ENCODE measurements at places on chromosomes 4 and X.

DNA sequence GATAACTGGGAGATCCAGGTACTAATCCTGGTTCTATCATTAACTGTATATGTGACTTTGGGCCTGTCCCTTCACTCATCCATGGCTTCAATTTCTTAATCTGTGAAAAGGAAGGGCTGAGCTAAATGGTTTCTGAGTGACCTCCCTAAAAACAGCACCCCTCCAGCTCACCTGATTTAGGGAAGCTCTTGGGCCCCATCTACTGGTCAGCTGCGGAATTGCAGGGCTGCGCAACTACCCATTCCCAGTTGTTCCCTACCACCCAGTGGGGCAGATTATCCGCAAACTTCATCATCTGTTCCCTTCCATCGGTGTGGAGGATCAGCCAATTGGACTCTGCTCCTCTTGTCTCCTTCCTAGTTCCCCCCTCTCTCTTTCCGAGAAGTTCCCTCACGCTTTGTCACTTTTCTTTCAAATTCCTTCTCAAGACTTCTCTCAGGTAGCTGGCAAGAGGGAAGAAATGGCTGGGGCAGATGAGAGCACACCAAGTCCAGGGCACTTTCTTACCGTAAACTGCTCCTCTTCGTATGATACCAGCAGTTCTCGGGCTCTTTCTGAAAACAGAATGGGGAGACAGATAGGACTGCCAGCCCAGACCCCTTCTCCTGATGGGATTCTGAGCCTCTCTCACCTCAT is 5.8 kb downstream of the LAS1L start:
- peak; percentile 14 for DNase-seq

GRCh38 chr4:158172261-158173258 is at the start of gene GASK1B:
Gene GASK1B, minus strand, starts transcription at chr4:158173025. Its CDS starts 1,650 bp downstream, at chr4:158171375.
- peak; percentile 26 for DNase-seq

GRCh38 chrX:33188286-33188685 is 23.1 kb downstream of the DMD start:
- DNase-seq: no peak

DNA sequence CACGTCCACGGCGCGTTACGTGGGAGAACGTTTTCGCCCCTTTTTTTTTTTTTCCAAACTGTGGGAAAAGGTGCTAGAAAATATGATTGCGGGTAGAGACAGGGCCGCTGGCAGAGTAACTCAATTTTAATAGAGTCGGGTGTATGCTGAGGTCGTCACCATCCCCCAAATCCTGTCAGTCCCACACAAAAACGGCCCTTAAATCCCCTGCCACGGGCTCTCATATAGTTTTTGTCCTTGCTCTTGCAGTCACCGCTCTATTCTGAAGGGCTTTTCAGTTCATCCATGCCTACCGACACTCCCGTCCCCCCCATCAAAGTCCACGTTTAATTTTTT is 796 bp upstream of the MED14 start:
- no peak for DNase-seq

- DNase-seq: no peak
Observed at GRCh38 chrX:151013164-151013743, 30.1 kb downstream of the HMGB3 start.

DNA sequence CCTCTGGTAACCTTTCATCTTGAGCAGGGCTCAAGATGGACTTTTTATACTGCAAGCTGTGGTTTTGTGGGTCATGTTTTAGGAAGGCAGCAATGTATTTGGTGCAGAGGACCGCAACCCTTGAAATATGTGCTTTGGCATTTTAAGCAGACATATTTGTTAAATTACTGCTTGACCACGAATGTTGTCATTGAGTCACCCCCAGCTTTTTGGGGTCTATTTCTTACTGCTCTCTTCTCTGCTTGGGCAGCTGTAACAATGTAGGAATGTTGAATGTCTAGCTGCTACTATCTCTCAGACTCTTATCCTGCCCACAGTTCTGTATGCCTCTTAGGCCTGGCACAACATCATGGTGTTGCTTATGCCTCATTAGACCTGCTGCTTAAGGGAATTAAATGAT is 6.0 kb downstream of the RBPJ start:
- DNase-seq: no peak

DNA sequence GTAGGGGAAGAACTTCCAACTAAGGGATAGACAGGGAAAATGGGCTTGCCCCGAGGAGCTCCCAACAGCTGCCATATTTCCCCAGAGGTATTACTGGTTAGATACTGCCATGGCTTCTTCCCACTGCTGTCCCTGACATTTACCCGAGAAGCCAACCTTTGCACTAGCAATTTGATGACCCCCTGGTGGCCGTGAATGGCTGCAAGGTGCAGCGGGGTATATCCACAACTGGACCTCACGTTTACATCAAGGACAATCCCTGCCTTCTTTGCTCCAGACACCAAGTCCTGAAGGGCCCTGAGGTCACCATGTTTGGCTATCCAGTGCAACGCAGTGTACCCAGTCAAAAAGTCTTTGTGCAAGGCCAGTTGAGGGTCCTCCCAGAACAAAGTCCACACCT is 2.3 kb downstream of the SOWAHB start:
- no peak for DNase-seq

DNA sequence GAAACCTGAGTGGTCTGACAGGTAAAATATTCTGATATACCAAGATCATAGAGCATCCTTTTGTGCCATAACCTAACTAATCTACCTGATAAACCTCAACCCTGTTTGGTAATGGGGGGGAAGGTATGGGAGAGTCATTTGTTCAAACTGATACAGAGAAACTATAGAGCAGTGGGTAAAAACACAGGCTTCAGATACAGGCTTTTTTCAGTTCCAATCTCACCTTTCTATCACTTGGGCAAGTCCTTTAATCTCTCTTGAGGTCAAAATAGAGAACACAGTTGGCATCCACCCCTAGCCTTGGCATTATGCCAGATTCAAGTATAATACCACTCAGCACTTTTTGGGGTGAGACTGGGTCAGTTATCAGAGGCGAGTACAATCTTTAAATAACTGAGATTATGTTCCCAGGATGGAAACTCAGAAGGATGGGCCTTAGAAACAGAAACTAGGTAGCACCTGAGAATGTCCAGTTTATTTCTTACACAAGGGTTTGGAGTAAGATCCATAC is 880 bp upstream of the ETDC start:
- no peak for DNase-seq

GRCh38 chr4:20331642-20332041 is 79.9 kb downstream of the SLIT2 start:
- no peak for DNase-seq

GRCh38 chr4:91226867-91227266 is 1076.9 kb upstream of the GRID2 start:
- DNase-seq: no peak

DNA sequence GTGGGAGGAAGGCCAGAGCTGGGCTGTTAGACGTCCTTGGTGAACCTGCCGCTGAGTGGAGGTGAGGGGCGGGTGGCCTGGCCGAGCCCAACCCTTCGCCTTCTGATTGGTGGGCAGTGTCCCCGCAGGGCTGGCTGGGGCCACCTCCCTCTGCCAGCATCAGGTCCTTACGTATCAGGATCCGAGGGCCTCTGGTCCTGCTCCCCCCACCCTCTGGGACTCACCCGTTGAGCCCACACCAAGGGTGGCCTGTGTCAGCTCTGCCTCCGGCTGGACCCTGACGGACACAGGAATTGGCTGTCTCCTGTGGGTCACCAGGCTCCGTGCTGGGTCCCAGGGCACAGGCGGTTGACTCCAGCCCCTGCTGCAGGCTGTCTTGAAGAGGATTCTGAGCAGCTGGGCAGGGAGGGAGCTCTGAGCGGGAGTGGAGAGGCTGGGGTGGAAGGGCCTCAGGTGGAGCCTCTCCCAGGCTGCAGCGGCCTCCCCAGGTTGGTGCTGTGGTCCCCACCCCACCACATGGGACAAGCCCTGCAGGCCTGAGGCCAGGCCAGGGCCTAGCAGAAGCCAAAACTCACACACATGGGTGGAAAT is 58.4 kb upstream of the NKX1-1 start:
- DNase-seq: no peak

DNA sequence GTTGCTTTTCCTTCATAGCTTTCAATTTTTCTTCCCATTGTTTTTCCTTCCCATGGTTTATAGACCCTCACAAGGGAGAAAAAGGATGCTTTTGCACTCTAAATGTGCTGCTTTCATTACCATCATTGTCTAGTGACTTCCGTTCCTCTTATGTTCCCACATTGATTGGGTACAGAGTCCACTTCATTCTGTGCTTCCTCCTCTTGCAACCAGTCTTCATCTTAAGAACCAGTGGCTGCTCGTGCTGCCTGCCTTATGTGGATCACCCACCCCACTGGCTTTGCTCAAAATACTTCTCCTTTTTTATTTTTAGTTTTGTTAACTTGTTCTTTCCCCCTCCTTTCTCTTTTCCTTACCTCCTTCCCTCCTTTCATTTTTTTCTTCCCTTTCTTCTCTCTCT is 76.5 kb upstream of the BOD1L1 start:
- no peak for DNase-seq

DNA sequence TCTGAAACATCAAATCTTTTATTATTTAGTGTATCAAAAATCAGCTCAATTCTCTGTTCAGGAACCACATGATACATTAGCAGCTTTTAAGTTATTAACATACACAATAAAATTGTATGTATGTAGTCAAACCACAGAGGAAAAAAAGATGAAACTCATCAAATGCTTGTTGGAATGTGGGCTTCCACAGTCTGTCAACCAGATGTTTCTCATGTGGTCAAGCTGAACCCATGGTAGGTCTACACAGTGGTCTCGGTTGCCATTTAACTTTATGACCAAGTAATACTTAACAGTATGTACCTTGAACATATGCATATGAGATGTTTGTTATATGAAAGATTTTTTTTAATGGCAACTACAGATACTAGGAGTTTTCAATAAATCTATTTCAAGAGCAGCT is 427.8 kb downstream of the IL15 start:
- peak; percentile 25 for DNase-seq

DNA sequence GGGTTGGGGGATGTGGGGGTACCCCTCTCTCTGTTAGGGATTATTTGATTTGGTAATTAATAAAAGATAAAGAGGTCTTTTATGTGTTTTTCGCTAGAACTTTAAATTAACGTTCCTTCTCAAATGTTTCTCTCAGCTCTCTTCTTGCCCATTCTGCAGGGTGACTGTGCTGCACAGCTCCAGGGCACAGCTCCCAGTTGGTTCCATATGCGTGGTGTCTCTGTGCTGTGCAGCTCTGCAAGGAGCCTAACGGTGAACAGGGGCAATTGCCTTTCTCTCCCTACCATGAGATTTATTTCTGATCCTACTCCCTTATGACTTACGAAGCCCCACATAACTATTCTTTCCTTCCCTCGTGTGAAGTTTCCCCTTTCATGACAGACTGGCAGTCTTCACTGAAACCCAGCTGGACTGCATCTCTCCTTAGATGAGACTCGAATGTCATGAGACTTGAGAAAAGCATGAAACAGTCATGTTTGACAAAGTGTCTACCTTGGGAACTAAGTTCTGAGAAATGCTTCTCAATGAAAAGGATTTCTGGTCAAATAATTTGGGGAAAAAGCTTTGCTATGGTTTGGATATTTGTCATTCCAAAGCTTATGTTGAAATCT is 50.2 kb upstream of the SPRY1 start:
- DNase-seq: no peak

- no peak for DNase-seq
Observed at GRCh38 chrX:49066690-49067089, 7.1 kb downstream of the PRAF2 start.

GRCh38 chr4:858041-858481 is 32.1 kb upstream of the CPLX1 start:
- no peak for DNase-seq

DNA sequence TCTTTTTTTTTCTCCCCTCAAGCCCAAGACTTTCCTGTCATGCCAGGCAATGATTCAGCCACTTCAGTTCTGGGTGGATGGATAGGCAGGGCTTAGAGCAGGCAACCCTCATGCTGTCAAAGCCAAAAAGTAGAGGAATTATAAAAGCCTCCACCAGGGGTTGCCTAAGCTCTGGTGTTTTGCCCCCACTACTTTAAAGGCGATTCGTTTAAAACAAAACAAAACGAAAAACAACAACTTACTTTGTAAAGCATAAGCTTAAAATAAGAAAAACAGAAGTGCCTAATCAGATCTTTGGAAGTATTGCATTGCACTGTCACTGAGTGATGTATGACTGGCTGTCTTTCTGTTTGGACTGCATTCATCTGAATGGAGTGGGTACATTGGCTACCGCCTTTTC is 5.3 kb upstream of the IDS start:
- no peak for DNase-seq

- DNase-seq: no peak
Observed at GRCh38 chr4:30912098-30912714, 192.0 kb downstream of the PCDH7 start.
